A549 treated with dexamethasone at 1 μM for 4 hours (cell line): ENCODE measurements at places on chromosomes 3 and 15. TPM values are rescaled to one million over a fixed set of nuclear protein-coding genes. Genes with fewer than 3 reads are reported as not detected.

The MAP1A gene
- total RNA-seq = 0.45 to 0.74 TPM (median 0.64 TPM) in 5 replicates

The CFAP100 gene
- 0.12 TPM in 1 of 5 replicates, not detected in the others for total RNA-seq

The MEIS2 gene
- total RNA-seq = 9.0 to 11.3 TPM (median 9.8 TPM) in 5 replicates

The JMJD7 gene
- total RNA-seq = 2.8 to 3.3 TPM (median 3.1 TPM) in 5 replicates

The ITIH4 gene
- 0.25 to 1.0 TPM (median 0.63 TPM) in 5 replicates for total RNA-seq

The CPEB1 gene
- total RNA-seq = 2.0 to 4.0 TPM (median 3.3 TPM) in 5 replicates

The IQCB1 gene
- total RNA-seq = 9.0 to 10.4 TPM (median 9.6 TPM) in 5 replicates

The ARGFX gene
- total RNA-seq = not detected in 5 replicates

The MGLL gene
- 59.3 to 81.4 TPM (median 68.7 TPM) in 5 replicates for total RNA-seq

The SLC9A9 gene
- 0.07 to 0.40 TPM (median 0.27 TPM) in 5 replicates for total RNA-seq

The TRPM1 gene
- total RNA-seq = not detected in 5 replicates

The FBXO45 gene
- total RNA-seq = 6.3 to 8.8 TPM (median 7.7 TPM) in 5 replicates
